ENCODE measurements at places on chromosomes 12 and 14.

- no peak for DNase-seq
These were observed 17.7 kb downstream of the MDM2 start for GRCh38 chr12:68825569-68826217.

GRCh38 chr14:71060274-71060673 is 153.0 kb downstream of the PCNX1 start:
- no peak for DNase-seq

- no peak for DNase-seq
These were observed 176.3 kb upstream of the ATP2B1 start for GRCh38 chr12:89884952-89885351.

DNA sequence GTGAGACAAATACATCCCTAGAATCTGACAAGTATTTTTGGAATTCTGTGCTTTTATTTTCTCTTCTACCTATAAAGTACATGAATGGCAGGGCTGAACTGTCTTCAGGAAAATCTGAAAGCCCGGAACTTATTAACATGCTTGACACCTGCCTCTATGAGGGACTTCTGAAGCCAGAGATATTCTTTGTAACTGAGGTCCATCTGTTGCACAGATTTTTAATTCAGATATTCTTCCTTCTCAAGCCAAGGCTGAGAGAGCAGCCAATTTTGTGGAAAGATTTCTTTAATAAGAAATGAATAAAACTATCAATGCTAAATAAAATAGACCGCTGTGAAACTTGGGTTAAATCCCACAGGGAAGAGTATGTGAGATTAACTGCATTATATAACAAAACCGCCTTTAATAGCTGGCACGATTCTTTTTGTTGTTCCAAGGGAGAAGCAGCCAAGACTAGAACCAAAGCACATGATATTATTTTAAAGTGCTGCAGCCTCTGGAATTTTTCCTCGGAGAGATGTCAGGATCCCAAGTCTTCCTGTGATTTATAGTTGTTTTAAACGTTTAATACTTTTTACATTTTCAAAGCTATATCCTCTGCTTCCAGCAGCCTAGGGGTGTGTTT is 148.9 kb downstream of the CRADD start:
- no peak for DNase-seq

GRCh38 chr12:71183846-71184245 is 26.0 kb upstream of the TSPAN8 start:
- no peak for DNase-seq

- no peak for DNase-seq
These were observed 12.0 kb downstream of the CFAP73 start for GRCh38 chr12:113161415-113162016.

- no peak for DNase-seq
These were observed 129.8 kb upstream of the FKBP4 start for GRCh38 chr12:2664721-2665577.

GRCh38 chr12:130437555-130438242 is 100.0 kb downstream of the PIWIL1 start:
- no peak for DNase-seq

DNA sequence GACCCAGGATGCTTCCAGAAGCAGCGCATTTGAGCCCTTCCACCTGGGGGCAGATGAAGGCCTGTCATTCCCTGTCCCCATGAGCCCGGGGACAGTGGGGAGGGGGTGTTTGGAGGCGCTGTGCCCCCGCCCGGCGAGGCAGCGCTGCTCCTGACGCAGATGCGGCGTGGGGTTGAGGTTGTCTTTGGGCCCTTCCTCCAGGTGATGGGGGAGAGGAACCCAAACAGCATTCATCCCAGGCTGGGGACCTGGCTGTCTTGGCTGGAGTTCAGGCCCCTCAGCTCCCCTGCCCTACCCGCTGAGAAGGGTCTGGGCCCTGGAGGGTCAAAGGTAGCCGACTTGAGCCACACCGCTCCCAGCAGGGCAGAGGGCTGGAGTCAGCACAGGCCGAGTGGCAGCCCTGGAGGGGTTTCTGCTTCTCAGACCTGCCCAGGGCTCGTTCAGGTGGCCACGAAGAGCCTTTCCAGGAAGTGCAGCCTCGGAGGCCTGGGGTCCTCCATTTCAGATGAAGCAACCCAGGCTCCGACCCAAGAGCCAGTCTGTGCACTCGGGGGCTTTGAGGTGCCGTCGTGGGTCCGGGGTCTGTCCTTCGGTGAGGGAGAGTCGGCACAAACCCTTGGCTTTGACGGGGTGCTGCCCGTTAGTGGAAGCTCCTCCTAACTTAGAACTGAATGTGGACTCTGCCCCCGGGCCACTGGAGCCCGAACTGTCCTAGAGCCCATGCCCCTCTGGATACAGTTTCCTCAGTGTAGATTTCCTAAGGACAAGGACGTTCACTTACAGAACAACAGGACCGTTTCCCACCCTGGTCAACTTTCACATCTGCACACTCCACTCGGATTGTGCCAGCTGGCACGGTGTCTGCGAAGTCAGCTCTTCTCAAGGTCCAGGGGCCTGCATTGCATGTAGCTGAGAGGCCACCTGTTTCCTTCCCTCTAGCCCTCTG is 16.1 kb downstream of the ACADS start:
- DNase-seq = no peak

DNA sequence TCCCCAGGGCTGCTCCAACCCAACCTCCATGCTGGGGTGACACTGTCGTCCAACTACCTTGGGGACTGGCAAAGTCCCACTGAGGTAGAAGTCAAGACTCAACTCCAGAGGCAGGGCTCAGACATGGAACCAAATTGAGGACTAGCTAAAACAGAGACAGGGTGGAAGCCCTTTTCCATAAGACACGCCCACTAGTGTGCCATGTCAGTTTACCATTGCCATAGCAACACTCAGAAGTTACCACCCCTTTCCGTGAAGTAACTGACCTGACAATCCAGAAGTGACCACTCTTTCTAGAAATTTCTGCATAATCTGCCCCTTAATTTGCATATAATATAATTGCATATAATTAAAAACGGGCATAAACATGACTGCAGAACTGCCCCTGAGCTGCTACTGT is 409.6 kb downstream of the MED13L start:
- no peak for DNase-seq

DNA sequence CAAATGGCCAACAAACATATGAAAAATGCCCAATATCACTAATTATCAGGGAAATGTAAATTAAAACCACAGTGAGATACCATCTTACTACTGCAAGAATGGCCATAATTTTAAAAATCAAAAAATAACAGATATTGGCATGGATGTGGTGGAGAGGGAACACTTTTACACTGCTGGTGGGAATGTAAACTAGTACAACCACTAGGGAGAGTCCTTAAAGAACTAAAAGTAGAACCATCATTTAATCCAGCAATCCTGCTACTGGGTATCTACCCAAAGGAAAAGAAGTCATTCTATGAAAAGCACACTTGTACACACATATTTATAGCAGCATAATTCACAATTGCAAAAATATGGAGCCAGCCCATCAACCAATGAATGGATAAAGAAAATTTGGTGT is 459.7 kb downstream of the GXYLT1 start:
- DNase-seq = no peak

DNA sequence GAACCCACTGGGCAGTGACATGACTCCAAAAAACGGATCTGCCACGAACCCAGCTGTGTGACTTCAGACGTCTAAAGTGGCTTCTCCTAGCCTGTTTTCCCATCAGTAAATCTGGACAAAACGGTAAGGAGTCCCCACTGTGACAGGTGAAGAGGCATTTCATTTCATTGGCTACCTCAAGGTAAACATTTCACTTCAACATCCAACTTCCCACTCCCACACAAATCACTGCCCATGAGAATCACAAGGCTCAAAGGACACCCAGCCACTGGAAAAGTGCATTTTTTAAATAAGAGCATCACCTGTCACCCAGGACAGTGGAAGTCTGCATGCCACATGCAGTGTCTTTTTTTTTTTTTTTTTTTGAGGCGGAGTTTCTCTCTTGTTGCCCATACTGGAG is 27.9 kb downstream of the HSP90AA1 start:
- DNase-seq = no peak

DNA sequence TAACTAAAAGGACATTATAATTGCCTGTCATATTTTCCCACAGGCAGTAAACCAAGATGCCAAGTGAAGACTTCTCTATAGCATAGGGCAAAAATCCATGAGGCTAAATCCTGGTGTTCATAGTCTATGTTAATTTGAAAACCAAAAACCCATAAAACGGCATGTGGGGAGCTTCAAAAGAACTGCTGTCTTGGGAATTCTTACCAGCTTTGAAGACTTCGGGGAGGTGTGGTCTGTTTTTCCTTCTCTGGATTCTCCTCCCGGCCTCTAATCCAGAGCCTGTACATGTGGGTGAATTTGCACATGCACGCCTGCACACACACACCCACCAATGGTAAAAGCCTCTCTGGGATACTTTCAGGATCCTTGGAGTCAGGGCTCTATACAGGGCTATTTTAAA is 61.9 kb upstream of the IFNG-AS1 start:
- no peak for DNase-seq

- DNase-seq = no peak
These were observed 105.0 kb downstream of the ETNK1 start for GRCh38 chr12:22729957-22730443.

- no peak for DNase-seq
These were observed 155.4 kb downstream of the DIO2 start for GRCh38 chr14:80055667-80056496.

GRCh38 chr12:79765157-79765556 is 74.4 kb upstream of the PAWR start:
- DNase-seq = no peak

- DNase-seq = no peak
These were observed 92.8 kb downstream of the TRAFD1 start for GRCh38 chr12:112218150-112218549.

DNA sequence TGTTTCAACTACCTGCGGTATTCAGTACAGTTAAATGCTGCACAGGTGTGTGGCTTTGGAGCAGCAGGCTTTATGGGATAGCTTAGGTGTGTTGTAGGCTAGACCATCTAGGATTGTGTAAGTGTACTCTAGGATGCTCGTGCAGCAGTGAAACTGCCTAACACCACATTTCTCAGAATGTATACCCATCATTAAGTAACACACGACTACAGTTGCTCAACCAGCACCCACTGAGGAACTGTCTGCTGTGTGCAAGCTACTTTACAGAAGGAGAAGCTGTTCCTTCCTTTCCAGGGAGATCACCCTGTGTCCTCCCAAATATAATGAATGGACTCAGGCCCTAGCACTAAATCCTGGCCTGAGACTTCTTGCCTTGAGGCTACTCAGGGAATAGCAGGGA is 94.8 kb downstream of the SLC24A4 start:
- DNase-seq = no peak

DNA sequence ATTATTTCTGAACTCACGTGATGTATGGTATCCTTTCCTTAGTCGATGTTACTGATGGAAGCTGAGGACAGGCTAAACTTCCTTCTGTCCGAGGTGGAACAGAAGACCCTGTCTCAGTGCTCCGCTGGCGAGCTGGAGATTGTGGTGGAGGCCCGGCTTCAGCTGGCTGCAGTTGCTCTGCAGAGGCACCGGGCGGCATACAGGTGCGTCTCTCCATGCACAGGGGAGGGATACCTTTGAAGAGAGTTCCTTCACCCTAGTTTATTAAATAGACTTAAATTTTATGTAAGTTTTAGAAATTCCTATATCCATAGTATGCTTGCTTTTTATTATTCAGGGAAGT is 186.7 kb upstream of the NEDD1 start:
- peak; percentile 4 for DNase-seq

- DNase-seq = no peak
These were observed 15.5 kb downstream of the BCL11B start for GRCh38 chr14:99256483-99256874.

GRCh38 chr14:71932229-71932981 is at the start of gene RGS6:
RGS6 (plus strand) TSS chr14:71932429.
- peak; percentile 21 for DNase-seq

GRCh38 chr12:53564278-53564677 is 57.0 kb upstream of the NPFF start:
- DNase-seq = no peak

GRCh38 chr12:105960319-105961083 is 178.3 kb downstream of the NUAK1 start:
- DNase-seq = no peak

GRCh38 chr12:39413836-39414771 is 28.8 kb downstream of the KIF21A start:
- no peak for DNase-seq

GRCh38 chr12:2504577-2504976 is 290.2 kb upstream of the FKBP4 start:
- DNase-seq = no peak

DNA sequence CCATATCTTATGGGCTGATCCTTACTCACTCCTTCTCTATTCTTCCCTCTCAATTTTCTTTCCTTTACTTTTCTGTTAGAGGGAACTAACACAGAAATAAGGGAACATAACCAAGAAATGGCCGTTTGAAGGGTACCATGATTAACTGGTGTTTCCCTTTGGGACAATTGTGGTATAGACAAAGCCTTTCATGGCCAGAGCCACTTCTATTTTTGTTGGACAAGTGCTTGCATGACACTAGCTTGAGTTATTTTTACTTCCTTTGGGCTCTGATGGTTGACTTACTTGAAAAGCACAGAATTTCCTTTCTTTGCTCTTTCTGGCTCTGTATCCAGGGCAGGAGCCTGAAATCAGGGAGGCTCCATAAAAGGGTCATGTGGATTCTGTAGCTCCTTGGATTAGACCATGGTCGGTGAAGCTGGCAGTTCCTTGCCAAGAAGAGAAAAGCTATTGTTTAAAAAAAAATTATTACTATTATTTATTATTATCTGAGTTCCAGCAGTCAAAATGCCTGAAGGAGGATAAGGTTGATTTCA is 130.6 kb downstream of the KTN1 start:
- DNase-seq = no peak

DNA sequence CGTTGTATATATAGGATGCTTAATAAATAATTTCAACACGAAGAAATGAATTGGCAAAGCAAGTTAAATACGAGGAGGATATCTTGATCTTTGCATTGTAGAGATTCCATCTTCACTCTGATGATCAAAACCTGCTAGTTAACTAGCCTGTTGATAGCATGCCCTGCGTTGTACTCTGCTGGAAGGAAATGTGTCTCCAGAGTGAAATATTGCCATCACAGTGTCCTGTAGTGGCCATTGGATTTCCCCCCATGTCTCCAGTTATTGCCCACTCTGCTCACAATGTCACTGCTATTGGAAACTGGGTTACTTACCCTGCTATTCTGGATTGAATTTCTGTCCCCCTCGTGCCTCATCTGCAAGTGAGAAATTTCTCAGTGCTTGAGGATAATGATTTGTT is 109.6 kb downstream of the PLEKHA5 start:
- no peak for DNase-seq

DNA sequence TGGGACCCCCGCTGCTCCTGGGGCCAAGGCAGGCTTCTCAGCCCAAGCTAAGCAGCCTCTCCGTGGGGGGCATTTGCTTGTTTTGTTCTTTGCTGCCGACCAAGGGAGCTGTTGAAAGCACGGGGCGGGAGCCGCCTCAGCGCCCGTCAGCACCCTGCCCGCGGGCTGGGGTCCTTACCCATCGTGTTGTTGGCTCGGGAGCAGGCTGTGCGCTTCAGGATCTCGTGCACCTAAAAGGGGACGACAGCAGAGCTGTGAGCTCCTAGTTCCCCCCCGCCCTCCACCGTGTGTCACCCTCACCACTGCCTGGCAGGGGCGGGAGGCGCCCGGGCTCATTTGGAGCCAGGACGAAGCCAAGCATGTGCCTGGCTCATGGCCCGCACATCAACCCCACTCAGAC is 117.5 kb downstream of the ANO2 start:
- DNase-seq = no peak
